Activated CD4-positive, alpha-beta T cell treated with anti-CD3 and anti-CD28 coated beads, Interleukin-2, amount 10 ng/mL, durations not matched to agents 7 days and 5 days (primary cell): ENCODE measurements at places on chromosomes 7 and 10. TPM values are rescaled to one million over a fixed set of nuclear protein-coding genes. Genes with fewer than 3 reads are reported as not detected.

Gene HYAL4
- 0.54 TPM for total RNA-seq

Gene HTRA1
- not detected for total RNA-seq

Gene CFAP46
- not detected for total RNA-seq

GRCh38 chr7:106166651-106167342 lies 54.7 kb upstream of the SYPL1 start:
- peak; percentile 54 for DNase-seq

DNA sequence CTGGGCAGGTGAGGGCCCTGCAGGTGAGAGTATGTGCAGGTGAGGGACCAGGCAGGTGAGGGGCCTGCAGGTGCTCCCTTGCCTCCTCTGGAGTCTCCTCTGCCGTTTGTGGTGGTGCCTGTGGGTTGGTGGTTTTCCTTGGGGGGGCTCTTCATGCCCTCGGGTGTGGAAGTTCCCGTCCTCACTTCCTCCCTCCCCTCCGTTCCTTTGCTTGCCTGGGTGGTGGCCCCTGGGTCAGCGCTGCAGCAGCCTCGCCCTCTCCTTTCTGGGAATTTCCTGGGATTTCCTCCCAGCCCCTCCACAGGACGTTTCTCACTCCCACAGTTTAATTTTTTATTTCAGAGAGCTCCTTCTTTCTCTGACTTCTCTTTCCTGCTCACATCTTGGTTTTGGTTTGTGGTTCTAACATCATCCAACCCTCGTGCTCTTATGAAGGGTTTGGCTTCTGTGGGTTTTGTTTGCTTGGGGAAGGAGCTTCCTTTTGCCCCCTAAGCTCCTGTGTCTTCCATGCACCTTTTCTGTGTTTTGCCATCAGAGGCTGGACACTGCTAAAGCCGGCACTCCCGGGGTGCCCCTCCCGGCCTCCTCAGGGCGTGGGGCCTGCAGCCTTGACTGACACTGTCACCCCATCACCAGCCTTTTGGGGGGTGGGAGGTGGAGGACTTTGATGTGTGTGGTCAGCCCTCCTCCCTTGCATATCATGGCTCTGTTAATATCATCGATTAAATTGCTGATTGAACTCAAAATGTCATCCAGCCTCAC lies 29.2 kb upstream of the ADGRA1 start:
- no peak for DNase-seq

DNA sequence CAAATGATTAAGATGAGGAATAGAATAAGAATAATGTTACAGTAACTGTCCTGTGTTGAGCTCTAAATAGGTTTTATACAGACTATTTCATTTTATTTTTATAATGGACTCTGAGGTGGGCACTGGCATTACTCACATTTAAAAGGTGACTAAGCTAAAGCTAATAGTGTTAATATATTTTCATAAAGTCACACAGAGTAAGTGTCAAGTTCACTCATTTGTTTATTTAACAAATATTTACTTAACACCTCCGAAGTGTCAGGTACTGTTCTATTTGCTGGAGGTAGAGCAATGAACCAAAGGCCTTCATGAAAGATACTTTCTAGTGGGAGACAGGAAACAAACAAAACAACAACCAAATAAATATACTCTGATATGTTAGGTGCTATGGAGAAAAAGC lies 44.0 kb downstream of the ASB4 start:
- no peak for DNase-seq

GRCh38 chr7:132752431-132752830 lies 176.2 kb upstream of the PLXNA4 start:
- DNase-seq = no peak

DNA sequence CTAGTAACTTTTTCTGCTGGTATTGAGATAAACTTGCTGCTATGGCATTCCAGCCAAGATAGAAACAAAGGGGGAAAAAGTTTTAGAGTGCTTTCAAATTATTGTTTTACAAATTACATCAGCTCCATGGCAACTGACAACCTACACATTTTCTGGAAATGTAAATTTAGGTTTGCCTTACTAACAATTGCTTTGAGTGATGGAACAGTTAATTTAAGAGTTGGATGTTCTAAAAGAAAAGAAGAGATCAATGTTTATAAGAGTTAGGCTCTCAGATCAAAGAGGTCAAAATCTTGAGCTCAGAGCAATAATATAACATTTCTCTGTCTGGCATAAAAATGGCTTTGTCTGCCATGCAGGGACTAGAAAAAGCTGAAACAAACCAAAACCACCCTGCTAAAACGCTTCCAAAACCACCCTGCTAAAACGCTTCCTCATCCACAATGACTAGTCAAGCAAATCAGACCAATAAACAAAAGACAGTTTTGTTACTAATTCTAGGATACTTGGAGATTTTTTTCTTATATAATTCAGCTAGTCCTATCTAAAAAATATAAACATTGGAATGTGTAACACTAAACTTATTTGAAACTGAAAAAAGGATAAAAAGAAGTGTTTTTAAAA lies 32.3 kb downstream of the ORC5 start:
- no peak for DNase-seq

DNA sequence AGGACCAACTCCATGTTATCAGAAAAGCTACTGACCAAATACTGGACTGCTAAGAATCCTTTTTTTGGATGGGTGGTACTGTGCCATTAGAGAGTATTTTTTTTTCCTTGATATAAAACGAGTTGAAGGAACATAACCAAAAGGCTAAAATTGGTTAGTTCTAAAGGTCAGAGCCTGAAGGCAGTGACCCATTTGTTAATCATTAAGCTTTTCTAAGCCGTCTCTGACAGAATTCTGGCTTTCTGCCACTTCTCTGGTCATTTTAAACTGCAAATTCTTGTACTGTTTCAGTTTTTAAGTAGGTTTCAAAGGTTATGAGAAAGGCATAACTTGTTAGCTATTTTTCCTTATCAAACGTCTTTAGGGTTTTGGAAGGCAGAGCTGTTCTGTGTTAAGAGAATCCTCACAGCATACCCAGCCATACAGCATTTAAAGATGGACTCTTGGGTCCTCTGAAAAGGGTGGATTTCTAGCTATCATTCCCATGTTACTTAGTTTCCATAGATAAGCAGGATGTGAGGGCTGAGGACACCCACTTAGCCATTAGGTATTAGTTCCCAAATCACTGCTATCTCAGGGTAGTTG lies 196.8 kb downstream of the RNLS start:
- no peak for DNase-seq

- peak; percentile 17 for DNase-seq
Measured at GRCh38 chr7:102432442-102433218, 745 bp upstream of the ORAI2 start.

- DNase-seq = no peak
Measured at GRCh38 chr10:89242840-89243568, 8.6 kb downstream of the LIPA start.
